ENCODE measurements at places on chromosomes 3 and 15.

GRCh38 chr15:43943511-43943910, 116.7 kb downstream of the WDR76 start:
- no peak for DNase-seq

DNA sequence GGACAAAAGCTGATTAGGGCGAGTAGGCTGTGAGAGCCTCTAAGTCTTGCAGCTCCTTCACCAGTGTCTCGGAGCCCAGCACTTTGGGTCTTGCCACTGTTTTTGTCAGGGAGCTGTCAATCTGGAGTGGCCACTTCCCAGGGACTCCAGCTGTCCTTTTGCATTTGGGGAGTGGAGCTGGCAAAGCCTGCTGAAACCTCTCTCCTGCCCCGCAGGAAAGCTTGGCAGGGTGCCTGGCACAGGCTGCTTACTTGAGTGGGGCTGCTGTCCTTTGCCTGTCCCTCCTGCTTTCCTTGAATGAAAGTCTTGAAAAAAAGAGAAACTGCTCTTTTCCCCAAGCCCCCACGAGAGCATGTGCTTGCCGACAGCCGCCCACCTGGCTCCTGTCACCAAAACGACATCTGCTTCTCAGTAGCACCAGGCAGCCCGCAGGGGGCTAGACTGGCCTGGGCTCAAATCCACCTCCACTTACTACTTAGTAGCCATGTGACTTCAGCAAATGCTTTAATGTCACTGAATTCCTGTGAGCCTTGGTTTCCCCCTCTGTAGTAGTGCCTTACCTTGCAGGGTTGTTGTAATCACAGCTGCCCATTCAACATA, 13.7 kb downstream of the USP13 start:
- DNase-seq, result no peak

GRCh38 chr3:184352897-184353545, 8.4 kb downstream of the CLCN2 start:
- DNase-seq, result no peak

DNA sequence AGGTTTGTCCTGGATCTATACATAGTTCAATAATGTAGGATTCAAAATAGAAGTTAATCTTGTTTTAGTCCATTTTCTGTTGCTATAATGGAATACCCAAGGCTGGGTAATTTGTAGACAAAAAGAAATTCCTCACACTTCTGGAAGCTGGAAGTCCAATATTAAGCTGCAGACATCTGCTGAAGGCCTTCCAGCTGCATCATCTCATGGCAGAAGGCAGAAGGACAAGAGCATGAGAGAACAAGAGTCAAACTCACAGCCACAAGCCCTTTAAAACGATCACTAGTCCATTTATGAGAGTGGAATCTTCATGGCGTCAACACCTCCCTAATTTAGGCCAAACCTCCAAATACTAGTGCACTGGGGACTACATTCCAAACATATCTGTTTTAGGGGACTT, 669.3 kb downstream of the ROBO2 start:
- DNase-seq, result no peak

DNA sequence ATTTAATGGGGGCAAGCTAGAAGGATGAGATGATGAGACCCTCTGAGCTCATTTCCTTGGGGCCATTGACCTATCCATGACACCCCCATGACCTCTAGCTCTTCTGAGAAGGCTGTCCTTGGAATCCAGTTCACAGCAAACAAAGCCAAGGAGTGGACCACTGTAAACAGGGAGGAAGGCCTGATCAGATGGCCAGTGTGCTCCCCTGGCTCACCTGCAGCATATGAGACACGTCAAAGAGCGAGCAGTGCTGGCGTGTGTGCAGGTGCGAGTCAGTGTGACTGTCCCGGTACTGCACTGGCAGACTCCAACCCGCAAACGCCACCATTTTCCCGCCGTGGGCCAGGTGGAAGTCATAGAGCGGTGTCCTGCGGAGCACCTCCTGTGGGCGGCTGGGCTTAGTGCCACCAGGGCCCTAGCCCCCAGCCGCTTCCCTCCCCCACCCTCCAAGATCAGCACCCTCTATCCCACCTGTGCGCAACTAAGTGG, 339 bp downstream of the AMT start:
- DNase-seq, result no peak

DNA sequence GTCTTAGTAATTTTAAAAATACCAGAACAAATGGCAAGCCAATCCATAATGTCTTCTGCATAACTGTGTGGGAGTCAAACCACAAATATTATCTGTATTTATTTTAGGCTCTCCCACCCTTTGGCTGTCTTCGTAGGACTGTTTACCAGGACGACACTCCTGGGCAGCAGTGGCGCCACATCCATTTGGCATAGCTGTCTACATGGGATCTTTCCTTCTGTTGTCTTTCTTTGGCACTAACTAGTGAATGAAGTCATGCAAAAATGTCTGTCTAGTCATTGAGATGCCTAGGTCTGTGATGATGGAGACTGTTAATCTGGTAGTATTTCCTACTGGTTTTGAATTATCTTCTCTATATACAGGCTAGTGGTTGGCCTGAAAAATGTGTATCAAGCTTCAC, 54.0 kb upstream of the CHMP2B start:
- DNase-seq, result no peak

DNA sequence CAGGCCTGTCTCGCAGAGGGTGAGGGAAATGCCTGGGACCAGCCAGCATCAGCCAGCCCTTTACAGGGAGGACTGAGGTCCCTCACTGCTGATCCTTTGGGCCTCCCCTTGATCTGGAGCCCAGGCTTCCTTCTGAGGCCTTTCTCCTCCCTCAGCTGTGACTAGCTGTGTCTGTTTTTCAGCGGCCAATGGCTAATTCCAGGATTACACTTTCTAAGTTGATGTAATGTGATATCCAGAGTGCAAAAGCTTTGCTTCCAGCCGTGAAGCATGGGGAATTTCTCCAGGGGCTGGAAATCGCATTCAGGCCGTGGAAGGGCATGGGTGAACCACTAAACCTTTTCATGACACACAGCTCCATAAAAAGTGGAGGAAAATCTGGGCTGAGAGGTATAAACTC, 157.6 kb downstream of the SHQ1 start:
- DNase-seq, result no peak

- DNase-seq, result no peak
Measured at GRCh38 chr15:88680241-88681001, 41.6 kb downstream of the ISG20 start.

- no peak for DNase-seq
Measured at GRCh38 chr3:151552589-151552988, 91.7 kb upstream of the IGSF10 start.

- DNase-seq, result no peak
Measured at GRCh38 chr15:89051875-89052274, 36.4 kb upstream of the ABHD2 start.

DNA sequence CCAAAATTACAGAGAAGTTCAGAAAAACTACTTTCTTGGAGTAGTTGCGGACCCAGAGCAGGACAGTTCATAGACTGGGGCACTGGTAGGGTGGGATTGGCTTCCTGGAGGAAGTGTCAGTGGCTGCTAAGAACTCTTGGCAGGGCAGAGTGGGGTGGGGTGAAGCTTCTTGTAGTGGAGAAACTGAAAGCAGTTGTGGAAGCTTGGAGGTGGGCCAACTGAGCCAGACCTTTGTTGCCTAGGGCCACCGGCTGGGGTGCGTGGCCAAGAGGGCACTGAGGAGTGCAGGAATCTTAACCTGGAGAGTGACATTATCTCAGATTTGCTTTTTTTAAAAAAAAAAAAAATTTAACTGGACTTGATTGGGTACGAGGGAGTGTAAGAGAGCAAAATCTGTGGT, 3.1 kb downstream of the KAT2B start:
- DNase-seq, result no peak

- DNase-seq, result no peak
Measured at GRCh38 chr3:159174715-159175692, 373.1 kb downstream of the MFSD1 start.

GRCh38 chr15:91652610-91653207, 200.8 kb upstream of the SLCO3A1 start:
- no peak for DNase-seq

- DNase-seq, result no peak
Measured at GRCh38 chr15:41915255-41915994, 21.6 kb upstream of the SPTBN5 start.

DNA sequence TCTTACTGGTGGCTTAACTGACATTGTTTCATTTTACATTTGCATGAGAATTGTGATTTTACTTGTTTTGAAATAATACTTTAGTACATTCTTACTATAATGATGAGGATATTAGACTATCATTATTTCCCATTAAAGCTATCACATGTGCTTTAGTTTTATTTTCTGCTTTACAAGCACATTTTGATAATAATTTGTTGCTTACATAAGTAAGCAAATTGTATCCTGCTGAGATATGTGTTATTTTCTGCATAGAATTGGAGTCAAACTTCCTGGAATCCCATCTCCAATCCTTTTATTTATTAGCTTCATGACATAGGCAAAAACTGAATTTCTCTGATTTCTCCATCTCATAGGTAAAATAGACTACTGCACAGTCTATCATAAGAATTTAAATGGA, 847.4 kb downstream of the DIPK2A start:
- no peak for DNase-seq

DNA sequence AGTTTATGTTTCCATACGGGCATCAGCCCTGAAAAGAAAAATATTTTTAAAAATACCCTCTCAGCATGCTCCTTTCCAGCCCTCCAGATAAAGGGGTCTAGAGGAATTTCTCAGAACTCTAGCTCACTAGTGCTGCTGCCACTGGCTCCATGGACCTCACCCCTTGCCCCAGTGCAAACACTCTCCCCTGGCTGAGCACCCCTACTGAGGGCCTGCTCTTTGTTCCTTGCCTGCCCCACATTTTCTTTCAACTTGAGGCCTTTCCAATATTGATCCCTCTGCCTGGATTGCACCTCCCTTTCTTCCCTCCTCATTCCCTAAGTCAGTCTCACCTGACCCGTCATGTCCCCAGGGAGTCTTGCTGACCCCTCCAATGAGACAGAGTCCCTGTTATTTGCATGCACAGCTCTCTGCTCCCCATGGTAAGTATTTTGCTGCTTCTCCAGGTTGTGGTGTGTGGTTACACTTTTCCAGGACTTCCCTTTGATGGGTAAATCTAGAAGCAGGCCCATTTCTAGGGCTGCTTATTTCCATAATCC, 196.5 kb downstream of the EPHB1 start:
- no peak for DNase-seq

- no peak for DNase-seq
Measured at GRCh38 chr3:165641569-165642310, 195.5 kb downstream of the BCHE start.

DNA sequence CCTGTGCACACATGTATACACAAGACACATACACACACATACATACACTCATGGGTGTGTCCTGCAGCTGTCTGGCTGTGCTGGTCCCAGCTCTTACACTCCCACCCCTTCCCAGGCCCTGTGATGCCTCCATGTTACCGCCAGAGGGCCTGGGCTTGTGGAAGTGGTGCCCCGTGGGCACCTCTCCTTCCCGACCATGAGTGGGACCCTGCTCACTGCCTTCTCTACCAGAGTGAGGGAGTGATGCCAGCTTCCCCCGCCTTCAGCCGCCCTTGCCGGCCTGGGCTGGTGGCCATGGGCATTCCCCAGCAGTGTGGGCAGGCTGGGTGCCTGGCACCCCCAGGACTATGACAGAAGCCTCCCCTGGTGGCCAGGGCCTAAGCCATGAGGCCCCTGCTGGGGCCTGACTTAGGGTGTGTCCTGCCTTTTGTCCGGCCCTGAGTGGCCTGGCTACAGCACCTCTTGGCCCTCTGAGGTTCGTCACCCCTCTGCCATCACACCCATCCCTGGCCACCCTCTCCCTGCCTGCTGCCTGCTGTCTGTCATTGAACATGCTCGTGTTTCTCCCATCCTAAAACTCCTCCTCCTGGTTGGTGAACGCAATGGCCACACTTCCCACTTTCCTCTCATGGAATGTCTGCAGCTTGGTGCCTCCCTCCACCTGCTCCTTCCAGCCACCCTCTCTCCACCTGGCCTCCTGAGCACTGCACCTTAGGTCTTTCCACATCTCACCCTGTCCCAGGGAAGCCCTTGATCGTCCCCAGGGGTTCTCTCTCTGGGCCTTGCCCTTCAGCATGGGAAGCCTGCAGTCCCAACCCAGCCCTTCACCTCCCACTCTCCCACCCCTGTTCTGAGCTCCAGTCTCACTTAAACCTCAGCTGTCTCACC, 14.6 kb downstream of the HDAC11 start:
- no peak for DNase-seq

DNA sequence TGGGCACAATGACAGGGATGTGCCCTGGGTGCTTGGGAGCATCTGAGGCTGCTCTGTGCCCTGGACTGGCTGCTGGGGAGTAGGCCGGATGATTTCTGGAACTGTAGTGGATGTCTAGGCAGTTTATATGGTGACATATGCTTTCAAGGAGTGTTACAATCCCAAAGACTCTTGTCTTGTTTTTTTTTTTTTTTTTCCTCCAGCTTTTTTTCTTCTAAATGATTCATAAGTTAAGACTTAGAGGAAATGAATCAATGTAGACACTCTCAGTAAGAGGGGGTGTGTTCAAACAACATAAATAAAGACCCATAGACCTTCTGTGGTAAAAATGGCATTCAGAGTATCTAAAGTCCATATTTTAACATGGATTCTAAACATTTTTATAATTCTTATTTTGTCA, 706.1 kb upstream of the GOLIM4 start:
- no peak for DNase-seq

DNA sequence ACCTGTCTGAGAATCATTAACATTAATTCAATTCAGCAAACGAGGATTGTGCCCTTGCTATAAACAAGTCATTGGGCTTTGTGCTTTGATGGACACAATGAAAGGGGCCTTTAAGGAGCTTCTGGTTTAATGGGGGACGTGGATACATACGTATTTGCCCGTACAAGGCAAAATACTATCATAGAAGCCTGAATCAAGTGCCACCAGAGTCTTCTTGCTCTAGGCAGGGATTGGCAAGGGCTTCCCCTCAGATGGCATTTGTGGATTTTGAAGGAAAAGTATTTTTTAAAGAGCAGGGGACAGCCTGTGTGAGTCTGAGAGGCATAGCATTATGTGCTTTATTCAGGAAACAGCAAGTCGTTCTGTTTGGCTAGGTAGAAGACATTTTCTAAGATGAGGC, 83.7 kb upstream of the NEDD4 start:
- no peak for DNase-seq

DNA sequence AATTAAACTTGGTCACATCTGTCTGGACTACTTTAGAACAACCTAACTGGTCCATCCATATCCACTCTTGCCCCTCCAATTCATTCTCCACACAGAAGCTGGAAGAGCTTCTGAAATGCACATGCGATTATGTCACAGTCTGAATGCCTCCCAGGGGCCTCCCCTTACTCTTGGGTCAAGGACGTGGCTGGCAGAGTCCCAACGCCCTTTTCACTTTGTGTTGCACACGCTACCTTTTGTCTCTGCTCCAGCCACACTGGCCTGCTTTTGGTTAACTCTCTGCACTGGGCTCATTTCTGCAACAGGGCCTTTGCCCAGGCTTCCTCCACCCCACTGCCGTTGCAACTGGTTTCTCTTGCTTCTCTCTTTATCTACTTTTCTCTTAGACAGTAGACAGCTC, 245.2 kb downstream of the IL20RB start:
- DNase-seq, result no peak

Measured in GM12864 (cell line).